ENCODE measurements at places on chromosomes 1 and 21. TPM values are rescaled to one million over a fixed set of nuclear protein-coding genes. Genes with fewer than 3 reads are reported as not detected.

Gene LRRIQ3
- 2.1 TPM for total RNA-seq

Gene LRRC7
- total RNA-seq: 0.07 TPM

Gene ADGRL2
- total RNA-seq: 9.8 TPM

Gene MYCL
- total RNA-seq: 5.6 TPM

Gene NRDC
- total RNA-seq: 157 TPM

Gene FHAD1
- 0.24 TPM for total RNA-seq

Gene KLHDC8A
- not detected for total RNA-seq

Gene FCGR1A
- total RNA-seq: not detected

Gene PLEKHG5
- 57.3 TPM for total RNA-seq

Gene PWP2
- total RNA-seq: 2.4 TPM

Gene S100A1
- total RNA-seq: not detected

Gene PLA2G4A
- total RNA-seq: 11.4 TPM

Gene ADAMTS5
- total RNA-seq: not detected
